ENCODE measurements at places on chromosomes 7 and 10. TPM values are rescaled to one million over a fixed set of nuclear protein-coding genes. Genes with fewer than 3 reads are reported as not detected.

DNA sequence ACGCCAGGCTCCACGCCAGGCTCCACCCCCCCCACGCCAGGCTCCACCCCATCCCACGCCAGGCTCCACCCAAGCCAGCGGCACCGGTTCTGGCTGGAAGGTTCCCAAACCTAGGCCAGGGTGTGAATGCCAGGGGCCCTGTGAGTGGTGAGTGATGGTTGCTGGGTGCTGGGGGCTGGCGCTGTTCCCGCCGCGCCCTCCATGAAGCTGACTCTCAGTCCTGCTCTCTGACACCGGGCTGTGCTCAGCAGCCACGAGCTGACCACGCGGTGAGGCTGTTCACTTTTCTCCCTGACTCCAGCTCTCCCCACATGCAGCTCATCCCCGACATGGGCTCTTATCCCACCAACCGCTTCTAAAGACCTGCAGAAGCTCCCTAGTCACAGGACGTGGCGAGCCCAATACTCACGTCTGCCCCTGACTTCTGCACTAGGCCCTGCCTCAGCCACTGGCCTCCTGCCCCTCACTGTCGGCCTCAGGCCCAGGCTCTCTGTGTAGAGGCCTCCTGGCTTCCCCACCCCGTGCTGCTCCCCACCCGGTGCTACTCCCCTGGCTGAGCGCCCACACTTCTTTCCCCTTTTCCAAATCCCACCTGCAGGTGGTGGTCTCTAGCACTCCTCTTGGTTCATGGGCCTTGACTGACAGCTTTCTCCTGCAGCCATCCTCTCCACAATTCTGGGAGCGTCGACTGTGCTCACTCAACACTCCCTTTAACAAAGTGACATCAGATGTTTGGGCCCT, 603.0 kb downstream of the PTPRN2 start:
- peak; percentile 60 for DNase-seq

DNA sequence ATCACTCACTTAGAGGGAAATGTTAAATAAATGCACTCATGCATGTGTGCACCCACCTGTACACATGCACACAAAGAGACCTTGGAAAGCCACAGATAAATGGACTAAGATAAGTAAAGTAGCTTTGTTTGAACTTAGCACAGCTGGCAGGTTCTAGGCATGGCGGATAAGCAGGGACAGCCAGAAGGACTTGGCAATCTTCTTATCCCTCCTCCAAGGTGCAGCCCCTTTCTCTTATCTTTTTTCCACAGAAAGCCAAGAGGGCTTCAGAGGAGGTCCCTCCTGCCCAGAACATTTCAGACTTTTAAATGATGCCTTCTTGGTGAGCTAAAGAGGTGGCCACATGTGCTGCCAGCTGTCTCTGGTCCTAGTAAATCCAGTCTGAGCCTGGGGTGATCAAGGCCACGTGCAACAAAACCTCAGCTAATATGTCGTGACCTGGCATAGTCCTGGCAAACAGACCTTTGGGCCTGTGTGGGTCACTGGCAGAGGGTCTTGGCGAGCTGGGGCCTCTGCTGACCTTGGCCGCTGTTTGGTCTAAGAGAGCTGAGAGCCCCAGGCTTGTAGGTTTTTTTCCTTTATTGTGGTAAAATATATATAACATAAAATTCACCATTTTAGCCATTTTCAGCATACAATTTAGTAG, 43.2 kb upstream of the SLC35B4 start:
- DNase-seq, result no peak

GRCh38 chr10:22568928-22569327, 145.4 kb downstream of the PIP4K2A start:
- DNase-seq, result no peak

DNA sequence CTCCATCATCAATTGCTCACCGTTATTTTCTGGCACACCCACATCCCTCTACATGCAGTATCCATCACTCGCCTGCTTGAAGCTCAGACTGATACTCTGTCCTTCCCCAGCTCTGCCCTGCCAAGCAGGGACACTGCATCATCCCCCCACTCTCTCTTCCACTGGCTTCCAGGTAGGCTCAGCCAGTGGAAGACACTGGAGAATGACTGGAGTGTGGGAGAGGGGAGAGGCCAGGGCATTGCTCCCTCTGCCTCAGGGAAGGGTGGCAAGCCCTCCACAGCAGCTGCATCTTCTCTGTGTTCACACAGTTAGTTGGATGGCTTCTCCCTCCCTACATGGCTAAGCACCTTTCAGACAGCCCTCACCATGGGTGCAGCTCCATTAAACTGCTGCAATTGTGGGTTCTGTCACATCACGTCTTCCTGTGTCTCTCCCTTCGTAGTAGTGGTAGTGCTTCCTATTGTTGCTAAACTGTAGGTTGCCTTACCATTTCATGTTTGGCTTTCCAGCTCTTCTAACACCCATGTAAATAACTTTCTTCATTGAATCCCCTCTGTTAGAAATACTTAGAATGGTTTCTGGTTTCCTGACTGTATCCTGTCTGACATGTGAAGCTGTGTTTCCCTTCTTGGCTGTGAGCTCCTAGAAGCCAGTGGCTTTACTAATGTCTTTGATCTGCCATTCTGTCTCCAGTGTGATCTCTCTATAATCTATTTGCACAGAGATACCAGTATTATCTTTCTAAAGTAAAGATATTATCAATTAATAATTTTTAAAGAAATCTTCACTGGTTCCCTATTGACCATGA, 483.7 kb upstream of the LRRN3 start:
- no peak for DNase-seq

DNA sequence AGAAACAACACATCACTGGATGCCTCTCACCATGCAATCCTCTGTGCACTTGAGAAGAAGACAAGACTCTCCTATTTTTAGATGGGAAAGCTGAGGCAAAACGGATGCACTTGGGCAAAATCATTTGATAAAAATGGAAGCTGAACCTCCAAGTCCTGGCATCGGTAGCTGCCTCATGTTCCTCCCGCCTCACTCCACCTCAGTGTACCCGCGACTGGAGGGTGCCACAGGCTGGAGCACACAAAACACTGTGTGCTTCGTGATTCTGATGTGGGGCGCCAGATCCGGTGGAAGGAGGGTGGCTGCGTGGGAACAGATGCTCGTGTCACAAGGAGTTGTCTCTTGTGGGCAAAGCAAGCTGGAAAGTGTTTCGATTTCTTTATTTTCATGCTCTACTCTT, 41.3 kb downstream of the TAS2R41 start:
- DNase-seq, result no peak

DNA sequence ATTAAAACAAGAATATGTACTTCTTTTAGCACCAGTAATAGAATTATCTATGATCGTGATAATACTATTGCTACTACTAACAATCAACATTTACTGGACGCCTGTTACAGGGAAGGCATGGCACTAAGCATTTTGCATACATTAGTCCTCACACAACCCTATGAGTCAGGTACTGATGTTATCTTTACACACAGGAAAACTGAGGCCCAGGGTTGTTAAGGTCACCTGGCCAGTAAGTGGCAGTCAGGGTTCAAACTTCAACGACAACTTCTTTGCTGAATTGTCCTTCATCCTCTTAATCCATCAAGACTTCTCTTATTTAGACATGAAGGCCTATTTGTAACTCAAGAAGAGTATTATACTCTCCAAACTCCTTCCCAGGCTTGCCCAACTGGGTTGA, 41.9 kb upstream of the ACSL5 start:
- DNase-seq, result no peak

DNA sequence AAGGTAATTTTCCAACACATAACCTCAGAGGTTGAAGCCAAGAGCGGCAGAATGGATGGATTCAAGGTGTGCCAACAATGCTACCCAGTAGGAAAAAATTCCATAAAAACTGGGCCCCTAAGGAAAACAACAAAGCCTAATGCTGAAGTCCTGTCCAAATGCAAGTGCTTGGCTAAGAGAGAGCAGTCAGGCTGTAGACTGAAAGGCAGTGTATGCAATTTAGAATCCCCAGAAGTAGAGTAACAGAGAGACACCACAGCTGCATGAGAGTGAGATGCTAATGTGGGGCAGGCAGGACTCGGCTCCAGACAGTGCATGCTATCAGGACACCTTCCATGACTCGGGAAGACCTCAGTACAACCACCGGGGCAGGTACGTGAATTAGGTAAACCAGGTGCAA, 124.5 kb downstream of the ZFAND4 start:
- no peak for DNase-seq

DNA sequence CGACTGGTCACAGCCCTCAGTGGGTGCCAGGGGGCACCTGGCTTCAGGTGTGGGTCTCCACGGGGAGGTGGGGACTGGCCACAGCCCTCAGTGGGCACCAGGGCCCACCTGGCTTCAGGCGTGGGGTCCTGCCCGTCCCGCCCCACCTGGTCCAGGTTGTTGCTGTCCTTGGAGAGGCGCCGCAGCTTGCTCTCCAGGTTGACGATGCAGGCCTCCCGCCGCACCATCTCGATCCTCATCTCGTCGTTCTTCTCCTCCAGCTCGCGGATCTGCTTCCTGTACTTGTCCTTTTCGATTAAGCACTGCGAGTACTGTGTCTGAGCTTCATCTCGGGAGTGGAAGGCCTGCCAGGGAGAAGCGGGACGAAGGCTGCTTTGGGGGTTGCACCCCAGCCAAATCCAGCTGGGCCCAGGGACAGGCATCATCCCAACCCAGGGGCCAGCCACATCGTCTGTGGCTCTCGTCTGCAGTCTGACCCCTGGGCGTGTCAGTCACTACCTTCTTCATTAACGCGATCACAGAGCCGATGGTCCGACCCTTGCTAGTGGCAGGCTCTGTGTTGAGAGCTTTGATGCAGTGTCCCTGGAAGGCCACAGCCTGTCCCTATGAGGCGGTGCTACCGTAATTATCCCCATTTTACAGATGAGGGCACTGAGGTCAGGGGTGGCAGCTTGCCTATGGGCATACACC, 92.9 kb upstream of the GNA12 start:
- no peak for DNase-seq

DNA sequence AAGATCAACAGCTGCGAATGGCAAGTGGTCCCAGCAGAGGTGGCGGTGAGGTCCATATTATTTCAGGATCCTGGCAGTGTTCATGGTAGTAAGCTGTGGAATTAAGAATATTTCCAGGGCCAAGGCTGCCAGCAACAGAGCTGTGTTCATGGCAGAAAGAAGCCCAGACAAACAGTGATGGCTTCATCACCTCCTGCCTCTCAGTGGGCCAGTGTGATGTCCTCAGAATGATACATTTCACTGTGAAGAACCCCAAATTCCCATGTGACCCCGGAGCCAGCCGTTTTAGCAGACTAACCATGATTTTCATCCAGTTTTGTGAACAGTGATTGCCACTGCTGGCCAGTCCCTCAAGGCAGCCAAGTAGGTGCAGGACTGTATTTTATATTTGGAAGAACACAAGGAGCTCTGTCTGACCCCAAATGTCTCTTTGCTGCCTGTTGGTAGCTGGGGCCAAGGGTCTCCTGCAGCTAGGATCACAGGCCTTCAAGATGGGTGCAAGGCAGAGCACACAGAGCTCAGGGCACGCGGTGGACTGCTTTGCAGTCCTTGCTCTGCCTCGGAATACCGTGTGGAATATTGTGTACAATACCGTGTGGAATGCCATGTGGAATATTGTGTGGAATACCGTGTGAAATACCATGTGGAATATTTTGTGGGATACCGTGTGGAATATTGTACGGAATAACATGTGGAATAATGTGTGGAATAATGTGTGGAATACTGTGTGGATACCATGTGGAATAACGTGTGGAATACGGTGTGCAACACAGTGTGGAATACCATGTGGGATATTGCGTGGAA, 132.3 kb upstream of the CHST15 start:
- no peak for DNase-seq

GRCh38 chr7:31033674-31034300, 18.3 kb upstream of the ADCYAP1R1 start:
- no peak for DNase-seq

GRCh38 chr10:13758312-13758711, 171.5 kb downstream of the PRPF18 start:
- DNase-seq, result peak; percentile 55

DNA sequence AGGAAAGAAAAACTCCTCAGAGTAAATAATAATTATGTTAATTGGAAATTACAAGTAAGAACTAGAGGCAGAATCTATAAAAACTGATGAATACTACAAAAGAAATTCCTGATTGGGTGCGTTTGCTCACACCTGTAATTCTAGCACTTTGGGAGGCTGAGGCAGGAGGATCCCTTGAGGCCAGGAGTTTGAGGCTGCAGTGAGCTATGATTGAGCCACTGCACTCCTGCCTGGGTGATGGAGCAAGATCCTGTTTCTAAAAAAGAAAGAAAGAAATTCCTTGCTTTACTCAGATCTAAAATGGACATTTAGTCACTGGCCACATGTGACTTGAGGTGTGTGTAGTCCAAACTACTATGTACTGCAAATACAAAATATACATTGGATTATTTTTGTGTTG, 42.0 kb downstream of the MCU start:
- no peak for DNase-seq

MARVELD1 gene
- 43.2 TPM for total RNA-seq

DNA sequence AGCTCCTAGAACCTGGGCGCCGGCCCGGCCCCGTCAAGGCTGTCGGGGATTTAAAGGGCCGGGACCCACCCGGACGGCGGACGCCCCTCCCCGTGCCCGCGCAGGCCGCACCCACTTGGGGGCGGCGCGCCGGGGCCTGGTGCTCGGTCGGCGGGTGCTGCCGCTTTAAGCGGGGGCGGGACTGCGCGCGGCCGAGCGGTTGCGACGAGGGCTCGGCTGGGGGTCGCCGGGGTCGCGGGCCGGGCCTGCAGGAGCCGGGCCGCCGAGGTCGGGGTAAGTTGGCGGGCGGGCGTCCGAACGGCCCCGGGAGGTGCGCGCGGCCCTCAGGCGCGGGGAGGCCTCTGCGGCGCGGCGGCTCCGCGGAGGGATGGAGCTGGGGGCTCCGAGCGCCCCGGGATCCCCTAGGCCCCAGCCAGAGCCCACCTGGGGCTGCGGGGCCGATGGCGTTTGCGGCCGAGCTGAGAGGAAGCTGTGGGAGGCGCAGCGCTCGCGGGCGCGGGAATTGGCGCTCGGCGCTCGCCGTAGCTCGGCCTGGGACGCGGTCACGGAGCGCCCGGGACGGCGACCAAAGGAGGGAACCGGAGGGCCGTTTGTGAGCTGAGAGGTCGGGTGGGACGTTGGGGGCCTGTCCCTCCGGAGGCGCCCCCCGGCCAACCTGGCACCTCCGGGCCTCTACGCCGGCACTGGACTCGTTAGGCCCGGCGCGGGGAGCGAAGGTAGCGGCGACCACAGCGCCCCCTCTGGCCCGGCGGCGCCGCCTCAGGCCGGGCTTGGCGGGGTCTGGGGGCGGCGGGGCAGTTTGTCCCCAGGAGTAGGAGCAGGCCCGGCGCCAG, at the start of gene TRRAP:
Gene TRRAP (plus strand): TSS at position 168 of the 833 bp plus-strand sequence. CDS start 2,619 bp downstream, outside the sequence.
- peak; percentile 91 for DNase-seq

GRCh38 chr10:132547421-132547861, 9.9 kb downstream of the INPP5A start:
- DNase-seq, result peak; percentile 83

DNA sequence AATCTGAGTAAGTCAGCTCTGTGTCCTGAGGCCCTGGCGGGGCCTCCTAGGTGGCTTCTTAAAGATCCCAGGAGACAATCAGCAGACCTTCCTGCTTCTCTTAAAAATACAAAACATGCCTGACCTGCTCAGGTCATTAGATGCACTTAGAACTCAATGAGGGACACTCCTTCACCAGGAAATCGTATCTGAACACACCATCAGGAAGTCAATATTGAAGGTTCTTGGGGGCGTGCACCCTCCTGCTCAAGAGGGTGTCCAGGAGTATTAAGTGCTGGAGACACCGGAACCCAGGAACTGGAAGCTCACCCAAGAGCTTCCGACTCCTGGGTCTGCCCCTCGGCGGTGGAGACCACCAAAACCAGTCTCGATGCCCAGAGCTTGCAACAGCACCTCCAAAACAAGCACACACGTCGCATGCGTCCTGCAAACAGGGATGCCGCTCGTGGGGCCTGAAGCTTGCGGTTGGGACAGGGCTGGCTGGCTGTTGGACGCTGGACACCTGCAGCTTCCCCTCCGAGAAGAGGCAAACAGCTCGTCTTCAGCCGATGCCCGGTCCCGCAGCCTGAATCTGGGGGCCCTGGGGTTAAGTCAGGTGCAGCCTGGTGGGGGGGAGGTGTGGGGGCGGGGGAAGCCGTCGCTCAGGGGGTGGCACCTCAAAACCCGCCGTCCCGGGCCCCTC, 803 bp downstream of the RAPGEF5 start:
- DNase-seq, result peak; percentile 41

All from kidney (tissue), 22 donors.